ENCODE measurements at places on chromosomes 1 and 21.

- ATAC-seq: no peak
Measured at GRCh38 chr21:37101384-37101783, 28.3 kb downstream of the TTC3 start.

GRCh38 chr1:44014365-44015104 is 16.7 kb downstream of the SLC6A9 start:
- ATAC-seq: no peak

GRCh38 chr1:157249739-157250138 is 111.5 kb upstream of the ETV3 start:
- no peak for ATAC-seq

GRCh38 chr1:182595641-182596240 is 6.7 kb upstream of the RNASEL start:
- no peak for ATAC-seq

DNA sequence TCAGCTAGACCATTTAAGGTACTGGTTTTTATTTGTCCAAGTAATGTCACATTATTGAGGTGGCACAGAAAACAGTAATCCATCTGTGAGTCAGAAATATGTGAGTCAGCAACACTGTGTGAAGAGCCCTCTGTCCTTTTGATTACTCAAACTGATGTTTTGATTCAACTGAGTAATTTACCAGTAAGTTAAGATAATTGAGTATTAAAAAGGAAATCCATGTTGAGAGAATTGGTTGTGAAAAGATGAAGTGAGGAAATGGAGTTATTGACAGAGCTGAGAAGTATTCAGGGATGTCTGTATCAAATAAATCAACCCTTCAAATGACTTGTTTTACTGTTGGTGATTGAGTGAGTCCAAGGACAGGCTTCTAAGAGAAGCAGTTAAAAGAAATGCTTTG is 302.7 kb upstream of the SGIP1 start:
- ATAC-seq: peak; percentile 97

Data from activated CD4-positive, CD25-positive, alpha-beta regulatory T cell treated with anti-CD3 and anti-CD28 coated beads, Interleukin-2, amount 50 U/mL, for 24 hours (primary cell).